Cerebellum (tissue), 4 donors: ENCODE measurements at places on chromosomes 3 and 15. TPM values are rescaled to one million over a fixed set of nuclear protein-coding genes. Genes with fewer than 3 reads are reported as not detected.

Gene PGBD4
- 3.4 TPM for total RNA-seq

Gene FRG2C
- not detected for total RNA-seq

Gene TTLL13
- 0.36 TPM for total RNA-seq

Gene FHIT
- 5.4 TPM for total RNA-seq

Gene SCAANT1
- not detected for total RNA-seq

Gene STXBP5L
- total RNA-seq: 46.9 TPM

Gene MAGI1
- 103 TPM for total RNA-seq

Gene PLA2G4B
- total RNA-seq: 7.5 TPM

Gene DLEC1
- 1.8 TPM for total RNA-seq

Gene UQCC5
- total RNA-seq: 4.5 TPM

Gene KCNMB3
- total RNA-seq: 4.9 TPM

Gene SAMD7
- not detected for total RNA-seq

Gene PODXL2
- total RNA-seq: 95.3 TPM

Gene ATP13A5
- 0.27 TPM for total RNA-seq

Gene PLA2G4E
- total RNA-seq: not detected

Gene CHST13
- not detected for total RNA-seq

Gene GPR160
- total RNA-seq: 3.9 TPM

Gene SLC2A2
- not detected for total RNA-seq

Gene GAP43
- 125 TPM for total RNA-seq

Gene PLXND1
- total RNA-seq: 47.4 TPM

Gene APOD
- 5.2 TPM for total RNA-seq

Gene OR5H2
- not detected for total RNA-seq

Gene BFSP2
- not detected for total RNA-seq

Gene AMT
- total RNA-seq: 3.9 TPM

Gene IL17RD
- total RNA-seq: 29.3 TPM
